Mucosa of gallbladder (tissue), 1 donor: ENCODE measurements at places on chromosomes 16 and 17.

GRCh38 chr16:47132308-47132707 lies 11.4 kb downstream of the NETO2 start:
- no peak for DNase-seq

- DNase-seq = no peak
Measured at GRCh38 chr16:57062329-57062728, 30.1 kb upstream of the CPNE2 start.

DNA sequence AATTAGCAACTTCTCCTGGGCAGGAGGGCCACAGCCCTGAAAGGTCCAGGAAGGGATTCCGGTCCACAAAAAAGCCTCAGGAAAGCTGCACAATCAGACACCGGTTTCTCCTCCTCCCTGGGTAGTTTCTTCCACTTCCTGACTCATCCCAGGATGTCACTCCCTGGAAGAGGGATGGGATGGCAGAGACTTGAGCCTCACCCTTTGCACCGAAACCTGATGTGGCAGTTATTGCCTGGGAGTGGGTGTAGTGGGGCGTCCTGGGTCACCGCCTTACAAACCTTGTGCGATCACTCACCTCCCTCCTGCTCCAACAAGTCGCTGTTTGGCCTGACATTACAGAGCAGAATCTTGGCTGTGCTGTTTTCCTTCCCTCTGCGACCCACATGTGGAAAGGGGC lies 70.8 kb downstream of the LYRM1 start:
- no peak for DNase-seq

GRCh38 chr17:3951003-3951402 lies 13.2 kb downstream of the ATP2A3 start:
- DNase-seq = no peak

- DNase-seq = no peak
Measured at GRCh38 chr17:30191072-30191471, 44.4 kb downstream of the SLC6A4 start.

- no peak for DNase-seq
Measured at GRCh38 chr16:27764427-27764826, 214.5 kb downstream of the KATNIP start.

DNA sequence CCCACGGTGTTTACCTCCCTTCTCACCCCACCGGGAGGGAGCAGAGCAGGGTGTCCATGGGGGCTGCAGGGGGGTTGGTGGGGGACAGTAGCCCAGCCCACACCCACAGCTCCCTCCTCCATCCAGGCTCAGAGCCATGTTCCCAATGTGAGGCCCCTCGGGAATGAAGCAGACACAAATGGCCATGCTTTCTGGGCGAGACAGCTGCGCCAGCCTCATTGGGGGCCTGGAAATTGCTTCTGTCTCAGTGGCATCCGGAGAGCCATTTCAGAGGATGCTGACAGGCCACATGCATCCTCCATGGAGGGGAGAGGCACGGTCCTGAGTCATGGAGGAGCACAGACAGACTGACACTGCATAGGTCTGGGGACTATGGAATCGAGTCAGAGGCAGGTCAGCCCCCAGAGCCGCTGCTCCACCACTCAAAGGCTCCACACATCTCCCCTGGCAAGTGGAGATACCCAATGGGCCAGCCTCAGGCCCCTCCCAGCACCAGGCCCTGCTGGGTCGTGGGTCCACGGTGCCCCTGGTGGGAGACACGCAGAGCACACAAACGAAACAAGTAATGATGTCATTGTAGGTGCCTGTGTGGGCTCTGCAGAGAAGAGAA lies 59.6 kb upstream of the ENPP7 start:
- DNase-seq = no peak

- no peak for DNase-seq
Measured at GRCh38 chr17:50312308-50312707, 33.6 kb upstream of the XYLT2 start.

- no peak for DNase-seq
Measured at GRCh38 chr17:31488264-31488981, 96.9 kb downstream of the RAB11FIP4 start.

- peak; percentile 86 for DNase-seq
Measured at GRCh38 chr16:68236137-68236825, 354 bp upstream of the ESRP2 start.

- no peak for DNase-seq
Measured at GRCh38 chr16:10679921-10680320, 14.8 kb downstream of the TEKT5 start.

GRCh38 chr16:86635176-86635876 lies 57.0 kb downstream of the FOXL1 start:
- DNase-seq = no peak

DNA sequence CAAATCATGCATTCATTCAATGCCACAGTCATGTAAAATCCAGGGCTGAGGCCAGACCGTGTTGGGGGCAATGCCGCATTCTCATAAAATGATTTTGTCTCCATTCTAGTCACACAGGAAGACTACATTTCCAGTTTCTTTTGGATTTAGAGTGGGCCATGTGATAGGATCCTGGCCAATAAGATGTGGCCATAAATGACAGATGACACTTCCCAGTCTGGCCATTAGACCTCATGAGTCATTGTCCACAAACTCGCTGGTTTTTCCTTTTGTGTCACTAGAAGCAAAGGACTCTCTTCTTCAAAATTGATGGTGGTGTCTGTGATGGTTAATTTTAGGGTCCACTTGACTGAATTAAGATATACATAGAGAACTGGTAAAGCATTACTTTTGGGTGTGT lies 352.3 kb downstream of the UTP18 start:
- DNase-seq = no peak

- DNase-seq = no peak
Measured at GRCh38 chr16:68227850-68228553, 7.9 kb downstream of the ESRP2 start.

DNA sequence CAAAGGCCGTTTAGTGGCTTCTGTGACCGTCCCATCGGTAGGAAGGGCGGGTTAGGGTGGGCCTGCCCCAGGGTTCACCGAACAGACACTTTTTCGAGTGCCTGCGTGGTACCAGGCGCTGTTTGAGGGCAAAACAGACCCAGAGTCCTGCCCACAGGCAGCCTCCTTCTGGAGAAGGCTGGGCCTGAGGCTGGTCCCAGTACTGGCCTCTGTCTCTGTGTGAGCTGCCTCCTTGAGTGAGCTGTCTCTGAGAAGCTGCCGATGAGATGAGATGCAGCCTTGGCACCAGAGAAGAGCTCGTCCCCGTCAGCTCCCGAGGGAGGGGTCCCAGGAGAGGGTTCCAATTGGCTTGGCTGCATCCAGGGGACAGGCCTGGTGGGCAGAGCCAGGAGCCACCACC lies 53.1 kb downstream of the NKD1 start:
- DNase-seq = no peak

DNA sequence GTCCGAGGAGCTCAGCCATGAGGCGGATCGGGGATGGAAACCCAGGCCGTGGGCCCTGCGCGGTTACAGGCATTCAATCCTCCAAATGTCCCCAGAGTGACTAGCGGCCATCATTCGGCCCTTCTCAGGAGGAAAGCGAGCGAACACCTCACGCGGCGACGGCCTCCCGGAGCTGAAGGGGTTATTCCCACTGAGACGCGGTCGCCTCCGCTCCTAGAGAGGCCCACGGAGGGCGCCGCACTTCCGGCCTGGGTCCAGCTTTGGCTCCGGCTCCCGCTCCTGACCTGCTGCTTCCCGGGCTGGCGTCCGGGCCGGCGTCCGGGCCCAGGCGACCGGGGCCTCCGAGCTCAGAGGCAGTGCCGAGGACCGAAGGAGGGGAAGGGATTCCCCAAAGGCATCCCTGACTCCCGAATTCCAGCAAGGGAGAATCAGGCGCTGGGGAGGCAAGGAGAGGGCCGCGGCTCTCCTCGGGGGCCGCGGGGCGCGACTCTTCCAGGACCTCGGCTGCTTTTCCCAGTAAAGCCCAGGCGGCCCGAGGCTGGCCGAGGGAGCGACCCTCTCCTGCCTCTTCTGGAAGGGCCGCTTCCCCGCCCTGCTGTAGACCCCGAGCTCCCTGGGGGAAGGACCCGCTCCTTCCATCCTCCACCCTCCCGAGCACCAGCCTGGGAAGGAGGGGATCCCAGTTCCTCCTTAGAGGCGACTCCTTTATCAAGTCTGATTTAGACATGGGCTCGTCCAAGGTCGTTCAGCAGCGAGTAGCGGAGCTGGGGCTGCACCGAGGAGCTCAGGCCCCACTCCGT lies 18.6 kb upstream of the ZNF629 start:
- peak; percentile 85 for DNase-seq

DNA sequence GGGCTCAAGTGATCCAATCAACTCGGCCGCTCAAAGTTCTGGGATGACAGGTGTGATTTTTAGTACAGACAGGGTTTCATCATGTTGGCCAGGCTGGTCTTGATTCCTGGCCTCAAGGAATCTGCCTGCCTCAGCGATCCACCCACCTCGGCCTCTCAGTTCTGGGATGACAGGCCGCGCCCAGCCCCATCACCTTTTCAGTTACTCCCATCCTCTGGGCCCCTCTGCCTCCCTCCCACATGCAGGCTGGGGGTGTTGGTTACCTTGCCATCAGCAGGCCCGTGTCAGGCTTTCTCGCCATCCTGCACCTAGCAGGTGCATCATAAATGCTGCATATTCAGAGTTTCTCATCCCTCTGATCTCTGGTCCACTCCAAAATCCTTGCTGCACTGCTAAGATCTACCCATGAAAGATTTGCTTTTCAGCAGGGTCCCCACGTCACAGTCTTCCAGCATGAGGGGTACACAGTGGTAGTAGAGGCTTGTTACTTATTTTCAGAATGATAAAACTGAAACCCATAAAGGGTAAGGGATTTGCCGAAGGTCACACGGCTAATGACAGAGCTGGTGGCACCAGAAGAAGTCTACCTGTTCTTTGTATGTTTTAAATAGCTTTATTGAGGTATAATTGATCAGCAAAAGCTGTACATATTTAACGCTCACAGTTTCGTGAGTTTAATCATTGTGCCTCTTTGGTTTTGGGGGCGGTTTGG lies 16.6 kb downstream of the PMM2 start:
- DNase-seq = no peak

GRCh38 chr17:17859909-17860765 lies 23.4 kb upstream of the SREBF1 start:
- DNase-seq = peak; percentile 71

DNA sequence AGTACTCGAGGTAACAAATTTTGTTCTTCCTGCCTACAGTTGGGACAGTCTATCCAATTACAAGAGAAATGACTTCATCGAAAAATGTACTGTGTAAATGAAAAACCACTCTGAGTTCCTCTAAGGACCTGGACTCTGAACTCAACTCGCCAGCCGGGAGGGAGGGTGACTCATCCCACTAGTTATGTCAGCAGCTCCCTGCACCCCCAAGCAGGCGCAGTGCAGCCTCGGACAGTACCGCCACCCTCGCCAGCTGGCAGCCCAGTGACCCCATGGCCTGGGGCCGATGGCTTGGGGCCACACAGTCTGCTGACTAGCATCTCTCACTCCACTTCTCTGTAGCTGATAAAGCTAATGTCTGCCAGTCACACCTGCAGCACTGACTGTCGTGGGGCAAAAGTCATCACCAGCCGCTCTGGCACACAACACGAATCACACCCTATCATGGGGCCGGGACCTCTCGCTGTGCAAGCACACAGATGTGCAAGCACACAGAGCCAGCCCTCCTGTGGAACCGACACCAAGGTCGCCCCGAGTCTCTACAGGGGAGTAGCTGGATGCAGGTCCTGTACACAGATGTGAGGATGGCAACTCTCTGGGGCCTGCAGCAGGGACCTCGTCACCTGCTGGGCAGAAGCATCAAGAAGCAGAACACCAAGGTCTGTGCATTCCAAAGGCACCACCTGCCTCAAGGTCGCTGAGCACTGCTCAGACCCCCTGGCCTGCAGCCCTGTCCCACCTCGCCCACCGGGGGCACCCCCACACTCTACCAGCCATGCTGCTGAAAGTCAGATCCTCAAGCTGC lies 5.7 kb downstream of the CSNK1D start:
- DNase-seq = peak; percentile 95

- no peak for DNase-seq
Measured at GRCh38 chr17:50066995-50067394, 11.1 kb downstream of the ITGA3 start.
